ENCODE measurements at places on chromosomes 6 and 20.

- DNase-seq: no peak
Measured at GRCh38 chr6:10407674-10408054, 7.2 kb downstream of the TFAP2A start.

GRCh38 chr20:2557873-2558580 lies 21.7 kb downstream of the TMC2 start:
- no peak for DNase-seq

- DNase-seq: peak; percentile 34
Measured at GRCh38 chr6:93416571-93417420, 2.6 kb downstream of the EPHA7 start.

DNA sequence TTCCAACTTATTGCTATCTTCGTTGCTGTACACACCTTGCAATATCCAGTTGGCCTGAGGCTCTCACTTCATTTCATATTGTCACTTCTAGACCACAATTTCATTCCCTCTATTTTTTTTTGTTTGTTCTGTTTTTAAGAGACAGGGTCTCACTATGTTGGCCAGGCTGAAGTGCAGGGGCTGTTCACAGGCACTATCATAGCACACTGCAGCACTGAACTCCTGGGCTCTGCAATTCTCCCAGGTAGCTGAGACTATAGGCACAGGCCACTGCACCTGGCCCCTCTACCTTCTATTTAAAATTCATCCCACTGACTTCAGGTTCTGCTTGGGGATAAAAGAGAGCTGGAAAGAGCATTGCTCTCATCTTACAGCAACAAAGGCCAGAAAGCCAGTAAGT lies 4.7 kb upstream of the LINC00237 start:
- no peak for DNase-seq

DNA sequence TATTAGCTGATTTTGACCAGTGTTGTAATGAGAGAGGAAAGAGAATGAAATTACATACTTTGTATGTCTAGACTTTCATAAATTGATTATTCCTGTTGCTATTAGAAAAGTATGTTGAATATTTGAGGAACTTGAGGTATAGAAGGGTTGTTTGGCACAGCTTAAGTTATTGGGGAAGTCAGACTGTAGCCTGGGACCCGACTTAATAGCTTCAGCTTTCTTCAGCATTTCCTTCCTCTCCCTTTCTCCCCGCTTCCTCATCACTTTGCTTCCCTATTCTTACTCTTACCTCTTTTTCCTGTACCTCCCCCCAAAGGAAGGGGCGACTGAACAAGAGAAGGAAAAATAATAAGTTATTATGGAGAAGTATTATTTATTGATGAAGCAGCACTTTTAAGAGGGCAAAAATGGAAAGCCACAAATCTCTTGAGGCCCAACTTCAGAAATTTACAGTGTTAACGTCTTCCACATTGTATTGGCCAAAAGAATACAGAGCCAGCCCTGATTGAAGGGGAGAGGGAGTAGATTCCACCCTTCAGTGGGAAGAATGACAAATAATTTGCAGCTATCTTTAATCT lies 7.4 kb downstream of the SENP6 start:
- no peak for DNase-seq

DNA sequence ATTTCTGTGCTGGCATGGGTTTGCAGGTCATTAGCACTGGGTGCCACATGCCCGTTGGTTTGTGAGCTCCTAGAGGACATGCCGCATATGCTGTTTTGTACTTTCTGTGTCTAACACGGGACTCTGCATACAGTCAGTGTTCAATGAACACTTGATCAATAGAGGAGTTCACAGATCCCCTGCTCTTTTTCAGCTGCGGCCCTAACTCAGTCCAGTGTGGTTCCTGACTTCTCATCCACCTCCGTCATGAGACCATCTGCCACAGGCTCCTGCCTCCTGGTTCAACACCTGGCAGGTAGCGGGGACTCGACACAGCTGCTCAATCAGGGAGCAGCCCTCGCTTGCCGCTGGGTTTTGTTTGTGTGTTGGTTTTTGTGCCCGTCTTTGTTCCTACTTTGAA lies 13.8 kb upstream of the BMP7 start:
- no peak for DNase-seq

DNA sequence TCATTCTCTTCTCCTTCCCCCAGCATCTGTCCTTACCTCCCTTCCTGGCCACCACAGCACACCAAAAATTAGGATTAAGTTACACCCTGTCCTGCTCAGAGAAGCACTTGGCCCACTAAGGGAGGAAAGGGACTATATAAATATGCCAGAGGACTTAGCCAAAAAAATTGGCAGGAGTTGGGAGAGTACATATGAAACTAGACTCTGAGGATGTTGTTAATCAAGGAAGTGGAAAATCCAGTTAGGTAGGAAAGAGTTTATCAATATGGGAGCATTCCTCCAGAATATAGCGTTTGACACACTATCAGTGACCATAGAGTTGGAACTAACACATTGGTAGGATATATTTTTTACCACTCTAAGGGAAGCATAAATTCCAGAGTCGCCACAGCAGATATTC lies 57.3 kb upstream of the TSHZ2 start:
- no peak for DNase-seq

- no peak for DNase-seq
Measured at GRCh38 chr20:52610749-52611148, 361.4 kb upstream of the TSHZ2 start.

DNA sequence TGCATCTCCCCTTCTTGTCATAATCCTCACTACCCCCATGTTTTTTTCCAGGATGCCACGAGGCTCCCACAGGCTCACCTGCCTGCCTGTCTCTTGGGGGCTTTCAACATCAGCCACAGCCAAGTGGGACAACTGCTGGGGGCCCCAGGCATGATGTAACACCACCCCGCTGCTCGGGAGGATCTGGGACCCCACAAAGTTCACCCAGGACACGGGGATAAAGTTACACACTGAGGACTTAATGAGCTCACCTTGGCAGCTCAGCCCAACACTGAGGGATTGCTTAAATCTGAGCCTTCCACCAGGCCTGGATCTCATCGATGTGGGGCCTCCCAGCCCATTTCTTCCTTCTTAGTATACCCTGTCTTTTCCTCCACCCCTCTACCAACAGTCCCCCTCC lies 56.4 kb upstream of the NNAT start:
- DNase-seq: no peak

DNA sequence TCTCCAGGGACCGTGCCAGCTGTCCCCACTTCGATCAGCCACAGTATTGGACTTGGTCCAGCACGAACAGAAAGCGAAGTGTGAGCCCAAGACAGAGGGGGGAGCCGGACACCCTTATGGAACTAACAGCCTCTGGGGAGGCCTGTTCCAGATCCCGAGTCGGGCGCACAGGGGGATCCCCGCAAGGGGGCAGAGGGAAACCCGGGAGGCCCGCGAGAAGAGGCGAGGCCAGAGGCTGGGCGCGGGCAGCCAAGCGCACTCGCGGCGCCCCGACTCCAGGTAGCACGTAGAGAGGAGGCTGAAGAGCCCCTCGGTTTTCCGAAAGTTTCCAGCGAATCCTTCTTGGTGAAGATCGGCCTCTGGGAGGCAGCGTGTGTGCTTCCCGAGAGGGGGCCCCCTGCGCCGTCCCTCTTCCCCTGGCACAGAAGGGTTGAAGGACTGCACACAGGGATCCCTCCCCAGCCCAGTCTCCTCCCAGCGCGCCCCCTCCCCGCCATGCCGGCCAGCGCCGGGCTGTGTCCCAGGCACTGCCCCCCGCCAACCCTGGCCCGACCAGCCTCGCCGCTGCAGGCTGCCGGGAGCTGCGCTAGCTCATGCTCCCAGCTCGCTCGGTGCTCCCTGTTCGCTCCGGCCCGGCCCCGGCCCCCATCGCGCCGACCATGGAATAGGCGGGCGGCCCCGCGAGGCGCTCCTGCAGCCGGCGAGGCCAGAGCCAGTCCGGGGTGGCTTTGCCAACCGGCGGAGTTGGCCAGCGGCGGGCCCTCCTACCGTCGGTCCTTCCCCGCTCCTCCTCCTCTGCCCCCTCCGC lies 577 bp upstream of the SLC24A3 start:
- no peak for DNase-seq

DNA sequence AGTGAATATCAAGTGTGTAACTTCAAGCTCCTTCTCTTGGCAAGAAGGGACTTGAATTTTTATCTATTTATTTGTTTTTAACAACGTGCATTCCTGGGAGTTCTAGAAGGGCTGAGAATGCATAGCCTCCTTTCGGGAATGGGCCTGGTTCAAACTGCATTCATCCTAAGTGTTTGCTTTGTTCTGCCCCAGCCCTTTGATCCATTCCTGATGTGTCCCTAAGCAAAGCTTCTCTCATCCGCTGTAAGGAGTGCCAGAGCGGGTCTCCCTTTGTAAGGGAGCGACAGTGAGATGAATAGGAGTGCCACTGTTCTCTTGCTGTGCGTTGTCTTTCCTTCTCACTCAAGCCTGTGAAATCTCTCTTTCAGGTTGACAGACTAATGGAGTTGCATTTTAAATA lies 61.0 kb upstream of the VSTM2L start:
- DNase-seq: no peak

DNA sequence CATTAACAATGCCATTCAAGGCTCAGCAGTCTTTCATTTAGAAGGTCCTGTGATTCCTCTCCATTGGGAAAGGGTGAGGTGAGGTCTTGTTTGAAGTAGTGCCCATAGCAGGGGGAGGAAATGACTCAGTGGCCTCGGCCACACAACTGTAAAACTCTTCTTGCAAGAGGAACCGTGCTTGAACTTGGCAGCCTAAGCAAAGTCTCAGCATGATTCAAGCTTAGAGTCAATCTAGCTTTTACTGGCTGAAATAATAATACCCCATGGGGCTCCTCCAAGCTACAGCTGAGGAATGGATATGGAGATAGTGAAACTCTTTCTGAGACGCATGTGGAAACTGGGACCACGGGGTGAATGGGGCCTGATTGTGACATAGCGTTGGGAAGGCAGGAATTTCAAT lies 428.2 kb downstream of the BMP2 start:
- DNase-seq: no peak

DNA sequence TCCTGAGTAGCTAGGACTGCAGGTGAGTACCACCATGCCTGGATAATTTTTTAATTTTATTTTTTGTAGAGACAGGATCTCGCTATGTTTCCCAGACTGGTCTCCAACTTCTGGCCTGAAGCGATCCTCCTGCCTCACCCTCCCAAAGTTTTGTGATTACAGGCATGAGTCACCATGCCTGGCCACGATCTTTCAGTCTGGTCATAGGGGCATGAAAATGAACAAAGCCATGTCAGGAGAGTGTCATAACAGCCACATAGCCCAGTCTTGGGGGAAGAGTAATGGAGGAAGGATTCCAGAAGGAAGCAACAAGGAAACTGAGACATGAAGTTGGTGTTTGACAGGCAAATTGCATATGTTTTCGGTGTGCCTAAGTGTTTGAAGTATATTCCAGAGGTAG lies 17.0 kb upstream of the SNX3 start:
- DNase-seq: no peak

- DNase-seq: no peak
Measured at GRCh38 chr6:41186031-41186562, 14.9 kb downstream of the TREML2 start.

GRCh38 chr20:48205786-48206185 lies 420.5 kb upstream of the SULF2 start:
- peak; percentile 66 for DNase-seq

GRCh38 chr20:21571841-21572690 lies 58.2 kb upstream of the NKX2-2 start:
- DNase-seq: no peak

DNA sequence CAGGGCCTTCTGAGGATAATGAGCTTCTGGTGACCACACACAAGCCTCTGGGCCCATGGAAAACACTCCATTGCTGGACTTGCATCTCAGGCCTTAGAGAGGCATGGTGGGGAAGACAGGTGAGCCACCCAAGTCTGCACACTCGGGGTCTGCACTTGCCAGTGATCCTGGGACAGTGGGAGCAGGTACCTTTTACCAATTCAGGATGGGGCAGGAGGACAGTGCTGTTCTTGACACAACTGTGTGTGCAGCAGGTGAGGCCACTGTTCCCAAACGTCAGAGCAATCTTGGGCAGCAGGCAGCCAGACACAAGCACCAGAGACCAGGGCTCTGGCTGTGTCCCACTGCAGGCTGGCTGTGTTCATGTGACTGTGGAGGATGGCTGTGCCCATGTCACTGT lies 221.3 kb downstream of the ERMARD start:
- DNase-seq: no peak

DNA sequence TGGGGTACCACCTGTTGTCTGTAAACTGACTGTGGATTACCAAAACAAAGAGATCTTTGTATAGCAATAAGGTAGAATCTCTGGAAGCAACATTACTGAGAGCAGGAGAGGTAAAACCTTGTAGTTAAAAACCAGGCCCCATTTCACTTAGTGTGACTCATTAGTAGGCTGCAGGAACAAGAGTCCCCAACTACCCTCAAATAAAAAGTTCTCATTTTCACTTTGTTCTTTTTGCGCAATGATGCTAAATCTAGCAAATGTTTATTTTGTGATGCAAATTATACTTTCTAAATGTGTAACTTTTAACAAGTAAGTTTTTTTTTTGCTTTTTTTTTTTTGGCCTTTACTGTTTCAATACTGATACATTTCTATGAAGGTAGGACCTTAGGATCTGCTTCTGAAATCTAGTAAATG lies 67.1 kb downstream of the ESF1 start:
- DNase-seq: no peak

DNA sequence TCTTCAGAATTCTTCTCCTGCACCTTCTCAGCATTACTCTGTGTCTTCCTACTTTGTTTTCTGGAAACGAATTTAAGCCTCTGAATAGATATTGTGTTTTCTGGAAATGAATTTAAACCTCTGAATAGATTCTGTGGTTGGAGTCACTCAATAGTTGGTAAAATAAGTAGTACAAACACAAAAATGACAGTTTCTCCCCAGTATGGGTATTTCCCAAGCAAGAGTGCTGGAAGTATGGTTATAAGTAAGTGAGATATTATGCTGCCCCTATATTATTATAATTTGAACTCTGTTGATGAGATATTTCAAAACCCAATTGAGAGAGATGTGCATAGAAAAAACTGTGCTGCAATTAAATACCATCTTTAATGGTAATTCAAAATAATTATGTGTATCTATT lies 94.9 kb downstream of the TINAG start:
- no peak for DNase-seq

All from D721Med (cell line).